ENCODE measurements at places on chromosomes 16 and 17.

DNA sequence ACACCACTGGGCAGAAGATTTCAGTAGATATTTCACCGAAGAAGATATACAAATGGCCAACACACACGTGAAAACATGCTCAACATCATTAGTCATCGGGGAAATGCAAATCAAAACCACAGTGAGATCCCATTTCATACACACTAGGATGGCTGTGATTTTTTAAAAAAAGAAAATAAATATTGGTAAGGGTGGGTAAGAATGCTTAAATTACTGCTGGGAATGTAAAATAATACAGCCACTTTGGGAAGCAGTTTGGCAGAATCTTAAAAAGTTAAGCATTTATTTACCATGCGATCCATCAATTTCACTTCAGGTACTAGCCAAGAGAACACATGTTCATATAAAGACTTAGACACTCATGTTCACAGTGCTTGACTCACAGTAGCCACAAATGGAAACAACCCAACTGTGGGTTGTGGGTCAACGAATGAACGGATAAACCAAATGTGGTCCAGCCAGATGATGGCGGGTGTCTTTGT is 6.5 kb upstream of the C16orf74 start:
- peak; percentile 76 for DNase-seq

GRCh38 chr17:63440127-63440769 is 5.9 kb downstream of the CYB561 start:
- DNase-seq, result no peak

- DNase-seq, result no peak
Measured at GRCh38 chr16:56279132-56279531, 87.8 kb downstream of the GNAO1 start.

DNA sequence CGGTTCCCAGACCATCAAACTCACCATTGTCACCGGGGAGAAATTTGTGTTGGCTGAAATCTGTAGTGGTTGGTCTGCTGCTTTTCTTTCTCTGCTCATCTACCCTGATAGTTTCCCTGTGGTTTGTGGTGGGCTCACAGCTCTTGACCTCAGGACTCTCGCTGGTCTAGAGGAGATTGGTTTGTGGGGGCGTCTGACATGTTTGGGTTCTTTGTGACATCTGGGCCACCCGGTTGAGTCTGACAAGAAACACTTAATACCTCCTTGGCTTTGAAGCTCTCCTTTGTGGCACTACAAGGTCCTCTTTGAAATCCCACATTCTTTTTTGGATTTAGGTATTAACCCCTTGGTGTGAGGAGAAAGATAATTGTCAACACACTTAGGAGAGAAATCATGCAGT is 662.0 kb downstream of the WWOX start:
- no peak for DNase-seq

DNA sequence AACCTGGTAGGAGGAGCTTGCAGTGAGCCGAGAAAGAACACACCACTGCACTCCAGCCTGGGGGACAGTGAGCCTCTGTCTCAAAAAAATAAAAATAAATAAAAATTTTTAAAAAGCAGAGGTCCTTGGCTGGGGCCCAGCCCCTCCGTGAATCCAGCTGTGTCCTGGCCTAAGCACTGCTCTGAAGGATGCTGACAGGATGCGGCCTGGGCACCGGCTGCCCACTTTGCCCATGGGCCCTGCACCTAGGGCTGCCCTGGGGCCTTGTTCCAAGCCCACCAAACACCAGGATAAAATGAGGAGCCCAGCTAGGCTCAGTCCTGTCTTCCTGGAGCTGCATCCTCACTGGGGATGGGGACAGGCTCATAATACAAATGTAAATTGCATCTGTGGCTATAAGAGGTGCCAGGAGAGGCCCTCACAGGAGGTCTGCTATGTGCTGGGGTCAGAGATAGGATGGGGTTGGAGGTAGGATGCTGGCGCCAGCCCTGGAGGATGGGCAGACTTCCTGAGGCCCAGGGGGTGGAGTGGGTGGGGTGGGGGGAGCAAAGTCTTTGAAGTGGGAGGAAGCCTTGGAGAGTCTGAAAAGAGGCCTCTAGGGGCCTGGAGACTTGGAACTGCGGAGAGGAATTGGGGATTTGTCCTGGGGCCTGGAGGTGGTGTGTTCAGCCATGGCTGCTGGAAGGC is 6.2 kb downstream of the C16orf89 start:
- DNase-seq, result no peak

- no peak for DNase-seq
Measured at GRCh38 chr17:4944554-4945175, 3.7 kb downstream of the PFN1 start.

- no peak for DNase-seq
Measured at GRCh38 chr17:36540696-36541095, 4.0 kb upstream of the GGNBP2 start.

- no peak for DNase-seq
Measured at GRCh38 chr17:67020293-67020766, 24.0 kb upstream of the CACNG1 start.

DNA sequence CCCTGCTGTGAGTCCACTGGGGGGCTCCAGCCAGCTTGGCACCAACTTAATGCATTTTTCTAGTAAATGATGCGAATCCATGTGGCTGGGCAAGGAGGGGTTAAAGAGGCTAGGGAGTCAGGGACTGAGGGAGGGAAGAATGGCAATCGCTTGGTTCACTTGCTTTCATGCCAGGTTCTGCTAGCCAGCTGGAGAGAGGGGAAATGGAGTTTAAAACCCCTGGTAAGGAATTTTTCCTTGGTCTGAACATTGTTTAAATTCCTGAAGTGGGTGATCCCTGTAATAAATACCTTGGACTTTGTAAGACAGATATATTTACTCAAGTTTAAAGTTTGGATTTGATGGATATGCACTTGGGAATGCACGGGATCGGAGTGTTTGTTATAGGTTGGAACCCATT is 22.8 kb downstream of the ANKFN1 start:
- peak; percentile 81 for DNase-seq

- peak; percentile 26 for DNase-seq
Measured at GRCh38 chr17:14621826-14622614, 321.1 kb downstream of the HS3ST3B1 start.

DNA sequence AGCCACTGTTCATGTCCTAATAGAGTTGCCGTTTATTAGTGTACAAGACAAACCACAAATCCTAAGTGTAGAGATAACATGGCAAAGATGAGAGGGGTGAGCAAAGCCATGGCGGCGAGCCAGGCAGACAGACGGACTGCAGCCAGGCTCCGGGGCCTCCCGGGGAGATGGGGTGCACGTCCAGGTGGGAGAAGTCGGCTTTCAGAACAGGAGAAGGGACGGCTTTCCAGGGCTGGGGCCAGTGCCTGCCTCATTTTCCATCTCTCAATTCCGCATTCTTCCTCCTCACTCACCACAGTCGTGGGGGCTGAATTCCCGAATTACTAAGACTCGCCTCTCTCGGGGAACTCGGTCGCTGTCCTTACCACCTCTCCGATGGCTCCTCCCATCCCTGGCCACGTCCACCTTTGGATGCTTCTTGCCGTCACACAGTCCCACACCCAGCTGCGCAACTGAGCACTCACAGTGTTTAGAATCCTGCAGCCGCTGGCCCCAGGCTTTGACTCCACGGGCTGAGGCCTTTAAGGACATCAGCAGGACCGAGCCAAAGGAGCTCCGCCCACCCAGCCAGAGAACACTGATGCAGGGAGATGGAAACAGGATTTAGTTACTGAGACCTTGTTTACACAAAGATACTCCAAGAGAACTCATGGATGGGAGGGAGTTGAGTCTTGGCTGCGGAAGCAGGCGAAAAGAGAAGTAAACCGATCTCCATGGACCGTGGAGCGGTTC is 59.7 kb downstream of the RNF112 start:
- peak; percentile 29 for DNase-seq

GRCh38 chr16:88681709-88682451 is 4.4 kb downstream of the SNAI3 start:
- no peak for DNase-seq

GRCh38 chr17:45144199-45145034 is 3.9 kb upstream of the HEXIM1 start:
- no peak for DNase-seq

- DNase-seq, result no peak
Measured at GRCh38 chr16:549544-550263, 10.5 kb upstream of the PRR35 start.

DNA sequence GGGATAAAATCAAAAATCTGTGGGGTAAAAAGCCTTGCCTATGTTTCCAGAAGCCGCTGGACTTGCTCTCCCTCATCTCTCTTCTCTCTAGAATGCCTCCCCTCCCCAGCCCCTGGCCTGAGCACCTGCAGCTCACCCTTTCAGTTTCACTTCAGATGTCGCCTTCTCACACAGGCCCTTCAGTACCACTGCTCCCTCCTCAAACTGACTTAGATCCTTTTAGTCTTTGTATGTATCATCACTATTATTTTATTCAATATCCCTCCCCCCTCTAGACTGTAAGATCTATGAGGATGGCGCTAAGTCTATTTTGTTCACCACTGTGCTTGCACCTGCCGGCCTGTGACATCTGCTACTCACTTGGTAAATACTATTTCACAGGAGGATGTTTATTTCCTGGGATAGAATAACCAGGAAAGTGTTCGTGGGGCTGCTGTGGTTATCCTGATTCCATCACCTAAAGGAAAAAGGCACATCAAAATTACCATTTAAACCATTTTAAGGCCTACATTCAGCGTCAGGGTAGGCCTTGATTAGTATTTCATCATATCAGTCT is 122.3 kb downstream of the MRTFB start:
- no peak for DNase-seq

DNA sequence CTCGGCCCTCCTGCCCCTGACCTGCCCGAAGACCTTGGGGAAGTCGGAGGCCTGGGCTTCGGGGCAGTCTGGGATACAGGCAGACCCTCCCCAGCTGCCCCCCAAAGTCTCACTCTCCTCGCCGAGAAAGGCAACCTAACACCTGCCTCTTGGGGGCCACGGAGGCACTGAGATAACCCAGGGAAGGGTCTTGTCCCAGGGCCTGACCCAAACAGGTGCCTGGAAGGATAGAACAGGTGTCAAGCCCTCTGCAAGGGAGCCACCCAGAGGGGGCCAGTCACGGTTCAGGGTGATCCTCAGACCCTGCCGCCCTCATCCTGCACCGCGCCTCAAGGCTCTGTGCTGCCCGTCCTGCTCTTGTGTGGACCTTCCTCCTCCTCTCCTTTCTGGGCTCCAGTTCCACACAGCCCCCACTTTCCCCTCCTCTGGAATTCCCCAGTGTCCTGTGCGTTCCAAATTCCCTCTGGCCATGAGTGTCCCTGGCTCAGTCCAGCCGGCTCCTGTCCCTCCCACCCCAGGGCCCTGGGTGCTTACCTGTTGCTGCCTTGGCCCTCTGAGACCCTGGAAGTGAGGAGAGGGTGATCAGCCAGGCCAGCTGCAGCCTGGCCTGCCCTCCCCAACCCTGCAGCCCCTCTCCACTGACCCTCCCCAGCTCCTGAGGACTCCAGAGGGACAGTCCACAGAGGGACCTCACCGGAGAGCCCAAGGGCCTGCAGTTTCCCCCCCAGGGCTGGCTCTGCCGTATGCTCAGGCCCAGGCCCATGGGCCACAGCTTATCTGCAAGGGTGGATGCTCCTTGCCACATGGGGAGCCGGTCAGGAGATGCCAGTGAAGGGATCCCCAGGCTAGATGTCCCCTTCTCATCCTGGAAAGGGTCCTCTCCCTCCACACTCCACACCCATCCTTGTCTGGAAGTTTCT is 3.8 kb downstream of the PRSS27 start:
- DNase-seq, result no peak

GRCh38 chr17:32124985-32125847 is 17.1 kb upstream of the RHOT1 start:
- no peak for DNase-seq

GRCh38 chr17:37359682-37360188 is 16.1 kb upstream of the C17orf78 start:
- no peak for DNase-seq

DNA sequence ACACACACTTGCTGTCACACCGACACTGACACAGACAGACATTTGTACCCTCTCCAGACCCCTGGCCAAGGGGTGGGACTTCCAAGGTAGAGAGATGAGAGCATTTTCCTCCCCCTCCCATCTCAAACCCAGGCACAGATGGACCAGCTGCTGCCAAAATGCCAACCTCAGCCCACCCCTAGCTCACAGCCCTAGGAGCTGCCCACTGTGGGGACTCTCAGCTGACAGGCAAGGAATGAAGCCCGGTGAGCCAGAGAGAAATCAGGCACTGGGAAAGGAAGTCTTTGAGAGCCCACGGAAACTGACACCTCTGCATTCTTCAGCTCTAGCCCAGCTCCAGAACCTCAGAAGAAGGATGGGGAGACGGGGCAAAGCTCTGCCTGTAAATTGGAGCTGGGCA is 2.8 kb downstream of the ETV4 start:
- peak; percentile 21 for DNase-seq

DNA sequence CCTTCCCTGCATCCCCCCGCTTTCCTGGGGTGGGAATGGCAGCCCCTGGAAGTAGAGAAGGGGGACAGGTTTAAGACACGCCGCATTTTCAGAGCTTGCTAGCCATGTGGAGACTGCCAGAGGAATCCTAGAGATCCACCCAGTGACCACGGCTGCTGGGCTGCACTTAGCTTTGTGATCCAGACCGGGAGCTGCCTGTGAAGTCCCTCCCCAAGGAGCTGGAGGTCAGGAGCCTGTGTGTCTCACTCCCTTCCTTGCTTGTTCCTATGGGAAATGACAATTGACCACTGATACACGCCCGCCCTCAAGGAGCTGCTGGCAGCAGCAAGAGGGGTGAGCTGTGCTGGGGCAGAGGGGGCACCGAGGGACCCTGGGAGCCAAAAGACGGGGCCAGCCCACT is 73.7 kb downstream of the SREBF1 start:
- DNase-seq, result no peak

- DNase-seq, result no peak
Measured at GRCh38 chr17:21392266-21392665, 16.1 kb downstream of the KCNJ12 start.

- no peak for DNase-seq
Measured at GRCh38 chr17:19306160-19307111, 56.1 kb downstream of the B9D1 start.

GRCh38 chr16:11253009-11253994 is 2.7 kb downstream of the SOCS1 start:
- no peak for DNase-seq

DNA sequence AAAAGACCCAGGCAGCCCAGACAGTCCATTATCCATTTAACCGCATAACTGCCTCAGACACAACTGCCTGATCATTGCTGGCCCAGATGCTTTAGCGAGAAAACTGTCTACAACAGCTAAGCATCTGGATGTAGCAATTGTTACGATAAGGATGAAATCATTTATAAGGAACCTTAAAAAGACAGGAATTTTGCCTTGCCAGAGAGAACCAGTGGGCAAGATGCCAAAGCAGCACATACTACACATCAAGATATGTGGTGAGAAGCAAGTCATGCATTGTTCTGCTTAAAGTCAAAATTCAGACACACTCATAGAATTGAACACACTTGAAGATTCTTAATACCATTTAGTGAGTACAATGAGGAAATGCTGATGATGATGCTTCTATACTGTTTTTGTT is 1525.3 kb downstream of the CDH8 start:
- DNase-seq, result peak; percentile 49

DNA sequence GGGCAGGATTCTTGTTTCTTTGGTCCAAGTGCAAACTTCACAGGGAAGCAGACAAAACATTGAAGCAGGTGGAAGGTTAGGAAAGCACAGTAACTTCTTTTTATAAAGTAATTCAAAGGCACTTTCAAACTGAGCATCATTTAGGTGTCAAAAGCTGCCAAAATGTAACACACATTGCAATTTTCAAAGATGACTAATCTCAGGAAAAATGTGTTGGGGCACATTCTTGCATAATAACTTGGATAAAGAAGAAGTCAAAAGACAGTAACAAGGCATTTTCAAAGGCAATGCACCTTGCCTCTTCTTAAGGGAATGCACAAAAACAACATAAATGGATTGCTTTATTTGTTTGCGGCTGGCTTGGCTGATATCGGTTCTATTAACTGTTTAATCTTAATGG is 3.6 kb downstream of the KCNJ2 start:
- DNase-seq, result peak; percentile 21
